Heart left ventricle (tissue), 16 donors: ENCODE measurements at places on chromosomes 7 and 10. TPM values are rescaled to one million over a fixed set of nuclear protein-coding genes. Genes with fewer than 3 reads are reported as not detected.

Gene CYP26C1
- not detected for total RNA-seq

Gene NUTM2E
- 0.08 TPM for total RNA-seq

Gene BEND7
- 15.0 TPM for total RNA-seq

DNA sequence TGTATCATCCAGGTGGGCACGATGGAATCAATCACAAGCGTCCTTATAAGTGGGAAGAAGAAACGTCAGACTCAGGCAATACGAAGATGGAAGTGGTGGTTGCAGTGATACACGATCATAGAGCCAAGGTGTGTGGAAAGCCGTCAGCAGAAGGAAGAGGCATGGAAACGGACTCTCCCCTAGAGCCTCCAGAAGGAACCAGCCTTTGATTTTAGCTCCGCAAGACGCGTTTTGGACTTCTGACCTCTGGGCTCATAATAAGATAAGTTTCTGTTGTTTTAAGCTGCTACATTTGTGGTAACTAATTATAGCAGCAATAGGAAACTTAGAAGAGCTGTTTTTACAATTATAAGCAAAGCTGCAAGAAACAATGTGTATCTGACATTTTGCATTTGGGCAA, 14.8 kb downstream of the FANK1 start:
- DNase-seq, result no peak

GRCh38 chr10:34576797-34577196, 238.3 kb downstream of the PARD3 start:
- no peak for DNase-seq

DNA sequence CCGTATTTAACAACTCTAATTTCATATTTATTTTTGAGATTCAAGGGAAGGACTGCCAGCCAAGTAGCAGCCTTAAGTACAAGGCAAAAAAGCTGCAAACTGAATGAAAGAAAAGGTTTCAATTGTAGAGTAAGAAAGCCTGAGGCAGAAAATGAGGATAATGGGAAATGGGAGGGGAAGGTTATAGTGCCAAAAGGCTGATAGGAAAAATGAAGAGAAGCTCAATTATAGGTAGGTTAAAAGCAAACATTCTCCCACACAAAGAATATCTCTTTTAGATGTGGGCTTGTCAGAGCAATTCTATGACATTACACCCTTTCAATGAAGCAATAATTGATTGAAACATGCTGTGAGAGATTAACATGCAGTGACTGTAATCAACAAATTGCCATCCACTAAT, 175.3 kb downstream of the RAPGEF5 start:
- no peak for DNase-seq

DNA sequence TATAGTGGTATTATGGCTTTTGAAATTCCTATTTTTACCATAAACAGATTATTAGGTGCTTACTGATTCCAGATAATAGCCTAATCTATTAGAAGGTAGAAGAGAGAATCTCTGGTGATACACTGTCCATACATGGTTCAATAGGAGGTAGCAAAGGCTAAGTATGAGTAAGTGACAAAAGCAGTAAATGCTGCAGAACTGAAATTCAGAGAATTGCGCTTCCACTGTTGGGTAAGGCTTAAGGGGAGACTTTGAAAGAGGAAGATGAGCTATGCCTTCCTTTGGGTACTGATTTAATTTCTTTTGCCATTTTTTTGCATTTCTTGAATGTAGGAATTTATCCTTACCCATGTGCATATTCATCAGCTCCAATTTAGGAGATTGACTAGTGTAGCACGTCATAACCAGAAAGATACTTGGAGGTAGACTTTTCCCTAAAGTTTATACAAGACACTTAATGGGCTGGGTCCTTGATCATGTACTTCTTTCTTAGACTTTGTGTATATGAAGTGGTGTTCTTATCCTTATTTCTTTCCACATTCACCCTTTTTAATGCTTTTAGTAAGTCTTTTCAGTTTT, 15.3 kb downstream of the MKLN1 start:
- no peak for DNase-seq

- no peak for DNase-seq
Measured at GRCh38 chr7:7665031-7665430, 24.5 kb downstream of the UMAD1 start.
